Large intestine (tissue), 12 donors: ENCODE measurements at places on chromosomes 12 and 14.

DNA sequence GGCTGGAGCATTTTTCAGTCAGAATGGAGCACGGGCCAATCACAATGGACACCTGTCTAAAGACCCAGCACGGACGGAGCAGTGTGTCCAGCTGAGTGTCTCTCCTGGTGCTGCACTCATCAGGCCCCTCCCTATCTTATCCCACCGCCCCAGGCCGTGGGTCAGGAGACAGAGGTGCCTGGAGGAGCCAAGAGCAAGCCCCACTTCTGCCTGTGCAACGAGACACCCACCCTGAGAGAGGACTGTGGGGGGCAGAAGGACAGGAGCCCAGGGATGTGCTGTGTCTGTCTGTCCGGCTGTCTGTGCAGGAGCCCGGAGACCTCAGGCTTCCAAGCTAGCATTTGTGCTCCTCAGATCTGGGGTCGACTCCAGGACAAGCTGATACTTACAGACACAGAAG is 69.6 kb upstream of the SFSWAP start:
- DNase-seq = no peak

DNA sequence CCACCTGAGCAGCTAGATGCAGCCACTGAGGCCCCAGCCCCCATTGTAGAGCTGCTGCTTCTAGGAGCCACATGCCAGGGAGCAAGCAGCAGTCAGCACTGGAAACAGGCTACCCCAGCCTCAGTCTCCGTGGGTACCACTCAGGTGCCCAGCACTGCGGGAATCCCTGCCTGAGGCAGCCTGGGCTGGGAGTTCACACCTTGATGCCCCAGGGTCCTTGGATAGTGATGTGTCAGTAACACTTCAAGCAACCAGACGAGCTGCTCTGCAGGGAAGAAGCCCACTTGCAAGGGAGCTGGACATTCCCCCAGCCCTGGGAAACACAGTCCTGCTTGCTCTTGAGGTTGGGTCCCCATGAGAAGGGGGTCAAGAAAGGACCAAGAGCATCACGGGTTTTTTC is 90.7 kb downstream of the ZFP36L1 start:
- no peak for DNase-seq

DNA sequence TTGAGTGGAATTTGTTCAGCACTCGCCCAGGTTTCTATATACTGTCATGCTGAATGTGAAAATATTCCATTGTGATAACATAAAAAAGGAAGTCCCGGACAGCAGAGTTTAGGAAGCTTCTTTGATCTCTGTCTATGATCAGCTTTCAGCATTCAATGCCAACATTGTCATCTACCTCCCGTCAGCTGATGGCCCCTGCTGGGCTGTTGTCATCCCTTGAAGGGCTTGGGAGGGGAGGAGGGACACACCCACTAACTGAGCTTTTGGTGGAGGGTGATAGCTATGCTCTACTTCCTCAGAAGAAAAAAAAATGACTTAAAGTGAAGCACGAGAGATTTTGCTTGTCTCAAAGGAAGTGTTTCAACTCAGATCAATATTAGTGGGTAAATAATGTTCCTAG is 4.7 kb upstream of the KRT77 start:
- no peak for DNase-seq

DNA sequence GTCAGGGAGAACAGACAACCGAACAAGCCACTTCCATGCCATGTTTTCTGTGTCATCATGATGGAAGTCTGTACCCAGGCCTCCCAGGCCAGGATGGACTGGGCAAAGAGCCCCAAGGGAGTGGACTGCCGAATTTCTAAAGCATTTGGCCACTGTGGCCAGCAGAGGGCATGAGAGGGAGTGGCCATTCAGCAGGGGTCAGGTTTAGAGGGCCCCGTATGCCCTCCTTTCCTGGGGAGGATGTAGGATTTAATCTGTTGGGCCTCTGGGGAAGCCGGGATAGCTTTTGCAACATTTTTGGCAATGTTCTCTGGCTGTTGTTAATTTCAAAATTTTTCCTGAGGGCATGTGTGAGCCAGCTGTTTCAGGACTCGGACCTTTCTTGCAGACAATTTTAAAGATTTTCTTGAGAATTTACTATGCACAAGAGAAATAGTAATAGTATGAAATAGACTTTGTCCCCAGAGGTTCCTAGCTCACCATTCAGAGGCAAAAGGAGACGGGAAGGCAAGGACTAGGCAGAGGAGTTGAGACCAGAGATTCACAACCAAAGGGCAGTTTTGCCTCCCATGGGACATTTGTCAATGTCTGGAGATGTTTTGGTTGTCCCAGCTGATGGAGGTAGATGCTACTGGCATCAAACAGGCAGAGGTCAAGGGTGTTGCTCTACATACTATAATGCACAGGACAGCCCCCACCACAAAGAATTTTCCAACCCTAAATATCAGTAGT is 18.0 kb downstream of the ACACB start:
- no peak for DNase-seq

DNA sequence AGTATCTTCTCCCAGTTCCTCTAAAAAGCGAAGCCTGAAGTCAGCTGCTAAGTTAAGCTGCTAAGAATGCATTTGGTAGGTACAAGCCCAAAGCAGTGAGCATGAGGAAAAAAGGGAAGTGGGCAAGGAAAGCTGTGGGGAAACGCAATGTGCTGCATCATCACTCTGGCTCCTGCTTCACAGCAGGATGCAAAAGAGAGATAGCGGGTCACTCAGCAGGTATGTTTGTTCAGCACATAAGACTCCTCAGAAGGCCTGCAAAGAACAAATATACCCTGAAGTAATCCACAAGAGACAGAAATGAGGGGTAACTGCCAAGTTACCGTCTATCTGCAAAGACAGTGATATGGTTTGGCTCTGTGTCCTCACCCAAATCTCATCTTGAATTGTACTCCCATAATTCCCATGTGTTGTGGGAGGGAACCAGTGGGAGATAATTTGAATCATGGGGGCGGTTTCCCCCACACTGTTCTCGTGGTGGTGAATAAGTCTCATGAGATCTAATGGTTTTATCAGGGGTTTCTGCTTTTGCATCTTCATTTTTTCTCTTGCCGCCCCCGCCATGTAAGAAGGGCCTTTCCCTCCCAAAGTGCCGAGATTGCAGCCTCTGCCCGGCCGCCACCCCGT is 127.4 kb upstream of the EGLN3 start:
- DNase-seq = no peak

DNA sequence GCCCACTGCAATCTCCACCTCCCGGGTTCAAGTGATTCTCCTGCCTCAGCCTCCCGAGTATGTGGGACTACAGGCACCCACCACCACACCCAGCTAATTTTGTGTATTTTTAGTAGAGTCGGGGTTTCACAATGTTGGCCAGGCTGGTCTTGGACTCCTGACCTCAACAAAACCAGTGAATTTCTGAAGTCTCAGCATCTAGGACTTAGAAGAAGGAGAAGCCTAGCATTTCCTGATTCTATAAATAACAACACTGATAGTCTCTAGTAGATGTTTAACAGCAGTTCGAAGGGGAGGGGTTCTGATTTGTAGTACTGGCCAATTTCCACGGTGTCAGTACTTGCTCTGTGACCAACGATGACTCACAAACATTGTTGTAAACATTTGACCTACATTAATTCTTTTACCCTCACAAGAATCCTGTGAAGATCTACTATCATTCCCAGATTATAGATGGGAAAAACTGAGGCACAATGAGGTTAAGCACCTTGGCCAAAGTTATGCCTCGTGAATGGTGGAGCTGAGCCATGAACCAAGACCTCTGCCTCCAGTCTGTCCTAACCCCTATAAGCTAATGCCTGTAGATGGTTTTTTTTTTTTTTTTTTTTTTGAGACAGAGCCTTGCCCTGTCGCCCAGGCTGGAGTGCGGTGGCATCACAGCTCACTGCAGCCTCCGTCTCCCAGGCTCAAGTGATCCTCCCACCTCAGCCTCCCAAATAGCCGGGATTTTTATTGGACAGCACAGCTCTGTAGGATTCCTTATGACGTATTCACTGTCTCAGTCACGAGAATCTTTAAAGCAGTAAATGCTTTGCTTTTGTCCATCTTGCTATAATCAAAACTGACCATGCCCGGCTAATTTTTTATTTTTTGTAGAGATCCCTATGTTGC is 5.2 kb downstream of the P2RX4 start:
- peak; percentile 96 for DNase-seq

GRCh38 chr12:20250761-20251160 is 117.6 kb upstream of the PDE3A start:
- no peak for DNase-seq

DNA sequence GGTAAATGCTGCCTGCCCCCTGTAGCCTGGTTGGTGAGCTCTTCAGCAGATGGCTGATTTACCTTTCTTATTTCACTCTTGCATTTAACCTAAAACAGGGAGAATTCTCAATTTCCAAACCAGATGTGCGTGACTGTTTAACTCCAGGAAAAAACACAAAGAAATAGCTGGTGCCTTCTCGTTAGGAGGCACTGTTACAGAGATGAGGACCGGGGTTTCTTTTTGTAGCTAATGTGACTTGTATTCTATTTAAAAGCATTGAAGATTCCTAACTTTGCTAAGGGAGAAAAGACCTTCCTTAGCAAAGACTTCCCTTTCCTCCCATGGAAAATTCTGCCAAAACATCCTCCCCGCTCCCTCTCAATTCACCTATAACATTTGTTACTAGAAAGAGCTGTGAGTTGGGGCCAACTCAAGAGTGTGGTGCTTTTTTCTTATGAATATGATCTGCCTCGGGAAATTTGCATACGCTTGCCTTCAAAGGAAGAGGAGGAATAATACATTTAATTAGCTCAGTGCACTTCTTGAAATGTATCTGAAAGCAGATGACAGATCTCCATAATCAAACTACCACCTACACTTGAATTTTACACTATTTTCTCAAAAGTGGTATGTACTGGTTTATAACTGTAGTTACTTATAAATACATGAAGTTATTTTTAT is 102.0 kb upstream of the ARID2 start:
- no peak for DNase-seq

DNA sequence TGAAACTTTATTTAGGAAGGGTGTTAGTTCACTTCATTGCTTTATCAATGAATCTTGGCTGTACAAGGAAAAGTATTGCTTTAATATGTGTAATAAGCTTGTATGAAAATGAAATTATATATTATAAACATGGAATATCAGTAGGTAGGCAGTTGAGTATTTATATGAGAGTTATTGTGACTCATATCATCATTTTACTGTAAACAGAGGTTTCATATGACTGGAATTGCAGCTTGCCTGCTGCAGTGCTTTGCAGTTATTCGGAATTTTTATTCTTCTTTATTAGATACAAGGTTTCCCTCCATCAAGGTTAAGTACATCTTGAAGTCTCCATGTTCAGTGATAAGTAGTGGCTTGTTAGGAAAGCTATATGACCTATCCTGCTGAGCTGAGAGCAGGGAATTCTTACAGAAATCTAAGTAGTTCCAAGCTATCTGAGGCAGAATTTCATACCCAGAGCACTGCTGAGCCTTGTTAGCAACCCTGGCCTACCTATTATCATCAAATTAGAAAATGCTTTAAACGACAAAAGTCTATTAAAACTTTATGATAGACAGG is 111.2 kb downstream of the MGST1 start:
- no peak for DNase-seq

DNA sequence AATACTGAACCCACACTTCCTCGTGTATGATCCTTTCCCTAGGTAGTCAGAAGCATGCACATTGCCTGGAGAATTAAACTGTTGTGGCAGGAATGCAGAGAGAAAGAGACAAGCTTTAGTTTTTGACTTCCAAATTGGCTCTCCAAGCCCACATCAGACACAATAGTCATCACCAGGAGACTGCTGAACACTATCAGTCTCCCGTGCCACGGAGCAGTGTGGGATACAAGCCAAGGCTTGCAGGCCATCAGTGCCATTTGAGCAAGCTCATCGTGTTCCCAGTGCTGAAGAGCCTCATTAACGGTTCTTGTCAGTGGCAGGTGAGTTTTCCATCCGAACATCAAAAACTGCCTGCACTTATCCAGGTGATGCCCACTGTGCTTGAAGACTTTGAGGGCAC is 410.8 kb downstream of the NAV3 start:
- no peak for DNase-seq

DNA sequence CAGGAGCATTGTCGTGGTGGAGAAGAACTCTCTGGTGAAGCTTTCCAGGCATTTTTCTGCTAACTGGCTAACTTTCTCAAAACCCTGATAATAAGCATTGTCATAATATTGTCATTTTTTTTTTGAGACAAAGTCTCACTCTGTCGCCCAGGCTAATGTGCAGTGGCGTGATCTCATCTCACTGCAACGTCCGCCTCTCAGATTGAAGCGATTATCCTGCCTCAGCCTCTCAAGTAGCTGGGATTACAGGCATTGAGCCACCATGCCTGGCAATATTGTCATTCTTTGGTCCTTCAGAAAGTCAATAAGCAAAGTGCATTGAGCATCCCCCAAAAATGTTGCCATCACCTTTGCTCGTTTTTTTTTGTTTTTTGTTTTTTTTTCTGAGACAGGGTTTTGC is 26.4 kb downstream of the C12orf71 start:
- DNase-seq = no peak

DNA sequence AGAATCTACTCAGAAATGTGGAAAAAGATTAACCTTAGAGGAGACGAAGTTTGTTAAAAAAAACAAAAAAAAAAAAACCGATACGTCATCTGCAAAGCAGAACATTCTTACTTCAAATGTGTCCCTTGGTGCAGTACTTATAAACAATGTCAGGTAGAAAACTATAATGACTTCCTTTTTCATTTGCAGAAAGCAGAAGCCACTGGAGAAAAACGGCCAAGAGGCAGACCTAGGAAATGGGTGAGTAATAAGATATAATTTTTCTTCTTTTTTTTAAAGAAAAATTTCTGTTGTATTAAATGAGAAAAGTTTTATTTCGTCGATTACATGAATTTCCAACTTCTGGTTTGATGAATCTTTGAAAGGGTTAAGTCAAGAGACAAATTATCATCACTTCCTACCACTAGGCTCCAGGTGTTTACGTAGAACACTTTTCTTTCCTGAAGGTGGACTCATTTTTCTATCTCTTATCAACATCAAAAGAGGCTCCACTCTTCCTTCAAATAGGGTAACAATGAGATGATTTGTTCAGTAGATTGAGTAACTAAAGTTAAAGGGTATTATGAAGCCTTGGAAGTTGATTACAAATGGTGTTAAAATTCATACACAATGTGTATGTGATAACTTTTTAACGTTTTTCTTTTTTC is 14.2 kb downstream of the HMGA2 start:
- no peak for DNase-seq

- DNase-seq = no peak
Observed at GRCh38 chr12:41436076-41436475, 248.0 kb downstream of the PDZRN4 start.

- no peak for DNase-seq
Observed at GRCh38 chr14:81289516-81289915, 68.8 kb upstream of the GTF2A1 start.

DNA sequence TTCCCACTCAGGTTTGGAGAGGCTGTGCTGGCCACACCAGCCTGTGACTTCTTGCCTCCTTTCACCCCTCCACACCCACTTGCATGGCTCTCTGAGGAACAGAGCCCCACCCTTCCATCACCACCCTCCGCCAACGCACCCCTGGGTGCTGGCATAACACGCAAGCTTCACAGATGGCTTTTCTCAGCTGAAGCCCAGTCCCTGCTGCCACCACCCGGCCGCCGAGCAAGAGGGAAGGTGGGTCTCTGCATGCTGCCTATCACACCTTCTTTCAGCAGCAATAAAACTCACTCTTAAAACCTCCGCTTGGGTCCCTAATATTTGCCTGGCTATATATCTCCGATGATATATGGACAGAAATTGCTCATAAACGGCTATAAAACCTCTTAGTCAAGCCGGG is 41.6 kb downstream of the SMUG1 start:
- DNase-seq = no peak

GRCh38 chr12:92533280-92533890 is 169.4 kb upstream of the PLEKHG7 start:
- DNase-seq = no peak

- no peak for DNase-seq
Observed at GRCh38 chr14:21852061-21852664, 178.5 kb upstream of the OR4E1 start.
